SHP77 (cell line): ENCODE measurements at places on chromosomes 6 and 20.

DNA sequence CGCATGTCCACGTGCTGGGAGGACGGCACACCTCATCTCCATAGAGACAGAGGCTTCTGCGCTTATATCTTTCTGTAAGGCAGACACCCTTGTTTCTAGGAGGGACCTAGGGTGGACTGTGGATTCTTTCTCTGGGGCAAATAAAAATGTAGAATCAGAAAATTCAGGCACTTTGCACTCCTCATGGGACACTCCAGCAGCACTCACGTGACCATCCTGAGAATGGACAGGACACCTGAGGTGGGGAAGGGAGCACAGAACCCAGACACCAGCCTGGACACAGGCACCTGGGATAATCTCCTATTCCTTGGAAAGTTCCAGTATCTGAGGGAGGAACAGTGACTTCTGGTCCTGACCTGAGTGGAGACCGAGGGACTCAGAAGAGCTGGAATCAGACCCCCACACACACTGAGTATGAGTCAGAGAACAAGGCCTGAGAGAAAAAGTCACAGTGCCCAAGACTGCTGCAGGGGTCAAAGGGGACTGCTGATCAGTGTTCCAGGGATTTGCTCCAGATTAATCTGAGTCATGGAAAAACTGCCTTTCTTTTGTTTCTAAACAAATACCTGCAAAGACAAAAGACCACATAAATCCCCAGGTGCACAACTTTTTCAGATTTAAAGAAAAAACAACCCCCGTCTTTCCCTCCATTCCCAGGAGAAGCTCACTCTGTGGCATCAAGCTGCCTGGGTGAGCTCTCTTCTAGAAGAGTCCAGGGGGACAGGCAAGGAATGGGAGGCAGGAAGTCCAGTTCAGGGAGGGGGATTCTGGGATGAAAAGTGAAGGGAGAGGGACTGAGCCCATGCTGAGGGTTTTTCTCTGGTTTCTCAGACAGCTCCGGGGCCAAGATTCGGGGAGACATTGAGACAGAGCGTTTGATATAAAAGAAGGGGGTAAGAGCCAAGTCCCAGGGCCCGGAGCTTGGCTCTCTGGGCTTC is 35.6 kb upstream of the MICB start:
- no peak for DNase-seq

GRCh38 chr6:157625764-157626163 is 197.3 kb upstream of the SNX9 start:
- DNase-seq, result no peak

DNA sequence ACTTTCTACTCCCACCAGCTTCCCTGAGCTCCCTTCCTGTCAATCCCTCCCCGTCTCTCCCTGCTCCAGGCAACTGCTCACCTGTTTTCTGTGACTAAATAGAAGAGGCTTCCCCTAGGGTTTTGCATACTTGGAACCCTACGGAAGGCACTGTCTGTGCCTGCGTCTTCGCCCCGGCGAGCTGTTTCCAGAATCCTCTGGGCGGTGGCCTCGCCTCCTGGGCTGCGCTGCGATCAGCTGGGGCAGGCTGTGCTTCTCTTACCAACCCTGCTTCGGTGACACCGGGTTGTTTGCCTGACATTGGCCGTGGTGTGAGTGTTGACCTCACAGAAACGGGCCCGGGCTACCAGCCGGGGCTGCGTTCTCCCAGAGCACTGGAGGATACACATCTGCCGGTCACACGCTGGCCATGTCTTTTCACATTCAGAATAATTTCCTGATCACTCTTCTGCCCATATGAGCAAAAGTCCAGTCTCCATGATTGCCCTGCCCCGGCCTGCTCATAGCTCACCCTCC is 29.4 kb upstream of the CCR6 start:
- DNase-seq, result no peak

DNA sequence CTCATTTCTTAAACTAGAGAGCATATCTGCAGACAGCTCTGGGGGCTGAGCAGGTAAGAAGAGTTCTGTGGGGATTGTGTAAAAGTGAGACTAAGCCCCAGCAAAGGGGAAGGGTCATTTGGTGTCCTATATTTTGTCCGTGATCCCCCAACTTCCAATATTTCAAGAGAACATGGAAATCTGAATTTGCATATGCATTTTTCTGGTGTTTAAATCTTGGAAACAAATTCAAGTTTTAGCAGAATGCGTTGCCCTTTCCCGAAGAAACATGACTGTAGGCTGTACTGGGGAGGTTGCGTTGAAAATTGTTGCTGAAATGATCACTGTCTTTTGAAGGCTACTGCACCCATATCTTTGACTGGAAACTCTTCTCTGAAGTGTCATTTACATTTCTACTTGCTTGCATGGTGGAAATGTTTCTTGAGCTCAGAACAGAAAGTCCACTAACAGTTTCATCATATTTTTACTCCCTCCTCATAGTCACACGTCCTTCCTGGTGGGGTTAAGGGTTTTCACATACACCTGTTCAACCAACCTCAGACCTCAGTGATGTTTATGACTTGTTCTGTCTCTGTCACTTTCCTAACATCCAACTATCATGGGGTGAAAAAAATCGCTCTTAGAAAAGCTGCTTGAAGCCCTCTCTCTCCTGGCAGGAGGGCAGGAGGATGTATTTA is 140.3 kb downstream of the BCAS1 start:
- no peak for DNase-seq

- DNase-seq, result no peak
These were observed 78.2 kb downstream of the ADAT2 start for GRCh38 chr6:143372199-143372882.

DNA sequence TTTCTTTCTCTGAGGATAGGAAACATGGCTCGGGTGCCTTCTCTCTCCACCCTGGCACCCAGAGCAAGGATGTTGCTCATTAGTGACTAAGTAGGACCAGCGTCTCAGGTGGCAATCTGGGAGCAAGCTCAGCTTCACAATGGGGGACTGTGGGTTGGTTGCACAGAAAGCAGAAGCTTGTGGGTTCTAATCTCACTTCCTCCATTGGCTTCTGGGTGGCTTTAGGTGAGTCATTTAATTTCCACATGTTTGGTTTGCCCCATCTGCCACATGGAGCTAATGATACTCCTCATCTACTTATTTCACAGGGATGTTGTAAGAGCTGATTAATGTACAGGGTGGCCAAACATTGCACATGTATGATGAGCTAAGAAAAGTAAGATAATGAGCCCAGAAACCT is 54.8 kb upstream of the AKIRIN2 start:
- DNase-seq, result no peak

GRCh38 chr20:49106328-49106727 is 60.2 kb downstream of the CSE1L start:
- no peak for DNase-seq

GRCh38 chr20:24955045-24955444 is 6.0 kb downstream of the CST7 start:
- no peak for DNase-seq

DNA sequence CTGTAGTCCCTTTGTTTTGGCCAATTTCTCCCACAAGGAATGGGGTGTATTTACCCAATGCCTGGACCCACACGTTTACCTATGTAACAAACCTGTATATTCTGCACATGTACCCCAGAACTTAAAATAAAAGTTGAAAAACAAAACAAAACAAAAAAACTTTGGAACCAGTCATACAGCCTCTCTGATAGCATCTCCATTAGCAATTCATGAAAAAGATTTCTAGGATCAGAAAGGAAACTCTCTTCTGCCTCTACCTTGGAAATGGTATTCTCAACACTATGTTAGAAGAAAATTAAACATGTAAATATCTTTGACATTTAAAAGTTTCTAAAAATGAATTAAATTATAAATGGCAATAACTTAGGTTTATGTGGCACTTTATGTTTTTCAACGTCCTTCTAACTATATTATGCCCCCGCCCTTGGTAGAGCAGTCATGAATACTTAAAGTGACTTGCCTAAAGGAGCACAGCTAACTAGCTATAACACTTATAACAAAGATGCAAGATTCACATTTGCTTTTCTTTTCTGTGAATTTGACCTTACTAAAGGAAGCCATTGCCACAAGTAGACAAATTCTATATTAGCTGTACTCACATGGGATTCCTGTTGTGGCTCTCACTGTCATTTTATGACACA is 147.5 kb upstream of the FKBP1C start:
- DNase-seq, result no peak

DNA sequence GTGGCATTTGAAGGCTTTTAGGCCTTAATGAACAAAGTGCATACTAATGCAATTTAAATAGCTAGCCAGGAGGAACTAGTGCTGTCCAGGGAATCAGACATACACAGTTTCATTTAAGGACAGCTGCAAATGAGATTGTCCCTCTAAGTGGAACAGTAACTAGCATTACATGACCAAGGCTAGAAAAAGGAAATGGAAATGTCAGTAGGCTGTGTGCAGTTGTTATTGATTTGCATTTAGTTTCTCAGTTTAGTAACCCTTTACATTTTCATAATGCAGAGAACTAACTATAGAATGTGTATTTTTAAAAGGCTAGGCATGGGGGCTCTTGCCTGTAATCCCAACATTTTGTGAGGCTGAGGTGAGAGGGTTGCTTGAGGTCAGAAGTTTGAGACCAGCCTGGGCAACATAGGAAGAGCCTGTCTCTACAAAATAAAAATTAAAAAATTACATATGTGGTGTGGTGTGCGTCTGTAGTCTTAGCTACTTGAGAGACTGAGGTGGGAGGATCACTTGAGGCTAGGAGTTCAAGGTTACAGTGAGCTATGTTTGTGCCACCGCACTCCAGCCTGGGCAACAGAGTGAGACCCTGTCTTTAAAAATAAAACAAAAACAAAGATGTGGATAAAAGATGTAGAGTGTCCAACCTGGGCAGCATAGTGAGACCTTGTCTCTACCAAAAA is 468.0 kb downstream of the UTRN start:
- DNase-seq, result no peak

DNA sequence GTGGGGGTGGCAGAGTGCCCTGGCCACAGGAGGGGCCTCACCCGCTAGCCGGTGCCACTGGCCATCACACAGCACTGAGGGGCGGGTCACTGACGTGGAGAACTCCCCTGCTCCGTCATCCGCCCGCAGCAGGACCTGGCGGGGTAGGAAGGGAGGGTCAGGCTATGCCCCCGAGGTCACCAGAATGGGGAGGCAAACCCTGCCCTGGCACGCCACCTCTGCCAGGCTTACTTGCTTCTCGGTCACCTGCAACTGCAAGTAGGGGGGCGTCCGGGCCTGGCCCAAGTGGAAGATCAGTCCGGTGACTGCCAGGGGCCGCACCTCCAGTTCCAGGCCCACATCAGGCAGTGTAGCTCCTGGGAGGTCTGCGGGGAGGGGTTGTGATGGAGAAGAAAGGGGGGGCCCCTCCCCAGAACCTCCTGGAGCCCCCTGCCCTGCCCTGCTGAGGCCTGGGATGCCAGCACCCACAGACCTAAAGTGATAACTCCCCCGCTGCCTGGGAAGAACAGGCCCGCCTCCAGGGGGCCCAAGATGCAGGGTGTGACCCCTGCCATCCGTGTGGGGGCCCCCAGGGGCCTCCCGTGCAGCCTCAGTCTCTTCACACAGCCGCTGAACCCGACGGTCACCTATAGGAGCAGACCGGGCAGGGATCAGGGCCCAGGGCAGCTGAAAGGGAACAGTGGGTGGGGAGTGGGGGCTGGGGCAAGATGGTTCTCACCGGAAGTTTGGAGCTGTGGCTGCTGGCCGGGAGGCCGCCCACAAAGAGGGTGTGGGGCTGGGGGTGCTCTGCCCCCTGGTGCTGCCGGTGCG is 7.4 kb downstream of the ADRM1 start:
- DNase-seq, result no peak

DNA sequence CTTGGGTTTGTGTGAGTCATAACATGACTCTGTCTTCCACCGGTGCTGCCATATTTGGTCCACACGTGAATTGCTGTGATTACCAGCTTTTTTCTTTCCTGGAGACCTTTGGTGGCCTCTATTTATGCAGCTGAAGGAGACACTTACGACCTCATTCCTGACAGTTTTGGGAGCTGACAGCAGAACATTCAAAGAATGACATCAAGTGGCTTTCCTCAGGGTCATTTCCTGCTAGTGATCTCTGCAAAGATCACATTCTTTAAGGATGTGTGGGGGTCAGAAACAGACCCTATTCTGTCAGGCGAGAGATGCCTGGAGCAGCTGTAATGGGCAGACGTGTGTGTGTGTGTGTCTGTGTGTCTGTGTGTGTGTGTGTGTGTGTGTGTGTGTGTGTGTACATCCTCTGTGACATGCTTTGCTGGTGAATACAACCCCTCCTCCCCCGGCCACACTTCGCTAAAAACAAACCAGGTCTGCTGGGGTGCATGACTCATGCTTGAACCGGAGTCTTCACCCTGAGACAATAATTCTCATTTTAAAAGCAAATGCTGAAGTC is 115.6 kb downstream of the TMEM170B start:
- DNase-seq, result no peak

- no peak for DNase-seq
These were observed 26.9 kb upstream of the GOPC start for GRCh38 chr6:117629119-117629660.

GRCh38 chr20:46099491-46100287 is 9.9 kb upstream of the NCOA5 start:
- no peak for DNase-seq

DNA sequence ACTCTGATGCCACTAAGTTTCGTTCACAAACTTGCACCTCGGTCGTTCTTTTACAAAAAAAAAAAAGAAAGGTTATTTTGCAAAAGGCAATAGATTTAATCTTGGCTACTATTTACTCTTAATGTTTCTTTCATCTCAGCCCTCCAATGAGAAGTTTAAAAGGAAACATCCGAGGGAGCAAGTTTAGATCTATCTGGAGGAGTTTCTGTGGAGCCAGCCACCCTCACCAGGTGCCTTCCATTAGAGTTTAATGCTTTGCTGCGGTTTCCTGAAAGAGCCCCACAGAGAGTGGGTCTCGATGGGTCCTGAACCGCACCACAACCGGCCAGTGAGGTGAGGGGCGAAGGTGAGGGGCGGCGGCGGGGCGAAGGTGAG is 632 bp downstream of the PRKN start:
- no peak for DNase-seq

DNA sequence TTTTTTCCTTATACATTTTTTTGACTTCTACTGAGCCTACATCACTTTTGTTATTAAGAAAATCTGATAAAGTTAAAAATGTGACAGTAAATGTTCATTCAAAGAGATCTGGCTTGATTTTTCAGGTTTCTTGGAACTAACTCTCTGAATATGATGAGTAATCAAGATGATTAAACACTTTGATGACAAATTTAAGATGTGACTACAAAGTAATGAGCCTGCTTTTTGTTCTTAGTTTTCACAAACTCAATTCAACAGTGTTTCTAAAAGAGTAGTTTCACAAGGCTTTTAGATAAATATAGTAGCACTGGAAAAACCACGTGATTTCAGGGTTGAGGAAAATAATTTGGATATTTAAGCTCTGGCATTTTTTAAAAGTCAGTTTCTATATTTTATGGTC is 37.9 kb upstream of the HDDC2 start:
- no peak for DNase-seq

DNA sequence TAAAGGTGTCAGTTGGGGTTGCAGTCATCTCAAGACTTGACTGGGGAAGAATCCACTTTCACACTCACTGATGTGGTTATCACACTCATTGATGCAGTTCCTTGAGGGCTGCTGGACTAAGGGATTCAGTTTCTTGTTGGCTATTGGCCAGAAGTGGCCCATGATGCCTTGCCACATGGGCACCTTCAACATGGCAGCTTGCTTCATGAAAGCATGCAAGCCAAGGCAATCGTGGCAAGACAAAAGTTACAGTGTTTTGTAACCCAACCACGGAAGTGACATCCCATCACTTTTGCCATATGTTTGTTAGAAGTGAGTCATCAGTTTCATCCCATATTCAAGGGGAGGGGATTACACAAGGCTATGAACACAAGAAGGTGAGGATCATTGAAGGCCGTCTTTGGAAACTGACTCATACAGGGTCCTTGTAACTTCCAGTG is 3.8 kb upstream of the RANBP9 start:
- DNase-seq, result no peak
